ENCODE measurements at places on chromosomes 6 and 20. TPM values are rescaled to one million over a fixed set of nuclear protein-coding genes. Genes with fewer than 3 reads are reported as not detected.

ENPP4 gene
- total RNA-seq: 2.6 TPM

PROKR2 gene
- not detected for total RNA-seq

GRCh38 chr20:61963149-61963548 is 102.5 kb downstream of the TAF4 start:
- peaks cover 5% of the 10 kb centered on the region for H3K4me1 ChIP-seq
- H3K4me3 ChIP-seq: no peak overlapping the region
- H3K27me3 ChIP-seq: peaks cover 37% of the 10 kb centered on the region
- no peaks in the 10 kb centered on the region for H3K36me3 ChIP-seq
- DNase-seq: no peak
- no peak overlapping the region for H3K27ac ChIP-seq

GRCh38 chr20:32556312-32557184 is 28.6 kb downstream of the NOL4L start:
- no peaks in the 10 kb centered on the region for H3K27me3 ChIP-seq
- H3K4me3 ChIP-seq: no peak overlapping the region
- no peaks in the 10 kb centered on the region for H3K4me1 ChIP-seq
- DNase-seq: no peak

Data from stomach (tissue), 19 donors.